ENCODE measurements at places on chromosomes 1 and 21. TPM values are rescaled to one million over a fixed set of nuclear protein-coding genes. Genes with fewer than 3 reads are reported as not detected.

Gene FAM177B
- 0.18 TPM for total RNA-seq

Gene KLHL20
- 28.1 TPM for total RNA-seq

Gene TIPRL
- 46.5 TPM for total RNA-seq

Gene C1orf94
- 0.45 TPM for total RNA-seq

Gene FAM43B
- total RNA-seq, result 2.5 TPM

Gene NBPF8
- total RNA-seq, result 11.4 TPM

Gene ADCY10
- total RNA-seq, result 0.27 TPM

Gene AMY1C
- total RNA-seq, result not detected

Gene CFAP107
- total RNA-seq, result 0.91 TPM

Gene ASTN1
- 62.8 TPM for total RNA-seq

Gene KCNJ9
- 12.0 TPM for total RNA-seq
